ENCODE measurements at places on chromosomes 13 and 19. TPM values are rescaled to one million over a fixed set of nuclear protein-coding genes. Genes with fewer than 3 reads are reported as not detected.

SYDE1 gene
- total RNA-seq = 17.3 TPM

ZNF69 gene
- 4.2 TPM for total RNA-seq

WDR62 gene
- 10.6 TPM for total RNA-seq

PCSK4 gene
- total RNA-seq = 1.0 TPM

FPR2 gene
- total RNA-seq = 0.30 TPM

ZNF155 gene
- 3.4 TPM for total RNA-seq

ZNF416 gene
- 4.4 TPM for total RNA-seq
